Stimulated activated CD8-positive, alpha-beta memory T cell treated with anti-CD3 and anti-CD28 coated beads, Interleukin-7, amount 100 ng/mL, for 4 hours (primary cell): ENCODE measurements at places on chromosomes 6 and 20.

GRCh38 chr6:132506869-132507808 is 5.8 kb downstream of the STX7 start:
- no peak for DNase-seq

DNA sequence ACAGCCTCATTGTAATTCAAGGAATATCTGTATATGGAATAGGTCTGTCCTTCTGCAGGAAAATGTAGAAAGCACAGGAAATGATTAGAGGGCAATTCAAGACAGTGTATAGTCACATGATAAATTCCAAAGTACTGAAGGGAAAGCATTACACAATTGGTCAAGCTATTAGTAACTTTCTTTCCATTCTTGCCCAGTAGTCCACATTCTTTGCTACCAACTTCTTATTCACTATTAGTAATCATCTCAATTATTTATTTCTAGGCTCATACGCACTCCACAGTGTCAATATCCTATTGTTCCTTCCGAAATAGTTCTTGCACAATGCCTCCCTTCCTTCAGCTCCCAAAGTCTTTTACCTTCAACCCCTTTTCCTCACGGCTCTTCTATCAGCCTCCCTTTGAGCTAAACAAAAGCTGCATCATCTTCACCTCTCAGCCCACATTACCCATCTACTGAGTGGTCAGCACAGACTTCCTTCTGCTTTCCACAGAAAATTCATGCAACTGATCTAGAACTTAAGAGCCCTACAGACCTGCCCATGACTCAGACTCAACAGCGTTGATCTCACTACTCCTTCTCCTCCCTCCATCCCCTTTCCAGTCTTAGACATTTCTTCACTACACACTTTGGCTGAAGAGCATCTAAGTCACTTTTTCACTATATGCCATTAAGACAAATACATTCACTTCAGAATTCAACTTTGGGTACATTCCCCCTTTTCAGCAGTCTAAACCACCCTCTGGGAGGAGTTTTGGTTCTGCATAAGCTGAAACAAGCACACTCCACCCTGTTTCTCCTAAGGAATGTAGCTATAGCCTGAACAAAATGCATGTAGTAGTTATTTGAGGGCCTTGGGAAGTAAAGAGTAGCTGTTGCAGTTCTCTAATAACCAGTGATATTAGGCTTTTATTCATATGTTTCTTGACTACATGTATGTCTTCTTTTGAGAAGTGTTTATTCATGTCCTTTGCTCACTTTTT is 157.9 kb downstream of the KIF16B start:
- no peak for DNase-seq

DNA sequence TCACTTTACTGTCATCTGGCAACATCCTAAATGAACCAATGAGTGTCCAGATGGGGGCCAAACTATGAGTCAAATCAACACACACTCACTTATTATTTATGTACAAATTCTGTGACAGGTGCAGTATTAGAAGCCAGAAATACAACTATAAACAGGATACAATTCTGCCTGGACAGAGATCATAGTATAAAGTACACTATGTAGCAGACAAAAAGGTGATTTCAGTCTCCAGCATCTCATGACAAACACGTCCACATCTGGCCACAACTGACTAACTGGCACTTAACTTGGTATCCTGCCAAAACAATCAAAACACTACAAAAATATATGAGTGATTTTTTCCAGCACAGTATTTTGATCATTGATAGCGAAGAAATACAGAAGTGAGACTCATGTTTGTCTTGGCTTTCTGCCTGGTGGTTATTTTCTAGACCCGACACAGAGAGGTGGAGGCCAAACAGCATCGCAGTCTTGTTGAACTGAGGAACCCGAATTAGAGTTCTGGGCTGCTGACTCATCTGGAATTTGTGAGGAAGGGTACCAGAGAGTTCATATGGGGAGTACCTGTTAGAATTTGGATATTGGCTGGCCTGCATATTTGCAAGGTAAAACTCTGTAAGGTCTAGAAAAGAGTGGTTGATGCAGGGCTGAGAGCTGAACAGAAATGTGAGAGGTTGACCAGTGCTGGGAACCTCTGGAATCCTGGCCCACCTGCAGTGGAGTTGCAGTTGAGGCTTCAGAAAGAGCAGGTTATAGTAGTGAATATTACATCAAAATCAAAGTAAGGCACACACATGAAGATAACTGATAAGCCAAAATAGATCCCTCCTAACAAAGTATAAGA is 475.2 kb downstream of the PTPRT start:
- no peak for DNase-seq

GRCh38 chr20:9147547-9148024 is 78.7 kb downstream of the PLCB4 start:
- no peak for DNase-seq

DNA sequence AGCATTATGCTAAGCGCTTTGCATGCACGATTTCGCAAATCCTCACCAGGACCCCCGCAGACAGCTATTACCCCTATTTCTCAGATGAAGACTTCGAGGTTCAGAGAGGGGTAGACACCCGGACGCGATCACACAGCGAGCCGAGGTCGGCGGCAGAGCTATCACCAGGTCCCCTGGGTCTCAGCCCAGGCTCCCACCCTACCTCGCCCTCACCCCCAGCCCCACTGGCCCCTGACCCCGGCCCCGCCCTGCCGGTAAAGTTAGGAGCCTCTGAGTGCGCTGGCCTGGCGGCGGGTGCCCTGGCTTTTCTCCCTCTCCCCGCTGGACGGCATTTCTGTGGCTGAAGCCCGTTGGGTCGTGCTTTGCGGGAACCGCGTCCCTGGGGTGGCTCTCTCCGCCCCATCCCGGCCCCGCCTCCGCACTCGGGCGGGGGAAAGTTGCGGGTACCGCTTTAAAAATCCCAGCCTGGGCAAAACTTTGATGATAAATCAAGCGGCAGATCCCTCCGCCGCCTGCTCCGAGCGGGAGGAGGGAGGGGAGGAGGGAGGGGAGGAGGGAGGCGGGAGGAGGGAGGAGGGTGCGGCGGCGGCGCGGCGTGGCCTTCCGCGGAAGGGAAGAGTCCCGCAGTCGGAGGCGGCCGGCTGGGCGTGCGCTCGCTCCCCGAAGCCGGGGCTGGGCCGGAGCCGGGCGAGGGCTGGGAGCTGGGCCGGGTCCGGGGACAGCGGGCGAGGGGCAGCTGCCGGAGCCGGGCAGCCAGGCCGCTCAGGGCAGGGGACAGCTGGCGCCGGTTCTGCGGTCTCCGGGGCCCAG is at the start of gene VSTM2L:
Gene VSTM2L (plus strand): TSS at position 624 of the 810 bp plus-strand sequence. CDS start 224 bp downstream, outside the sequence.
- DNase-seq: no peak

- DNase-seq: no peak
Measured at GRCh38 chr6:160388922-160389321, 40.7 kb downstream of the SLC22A3 start.

GRCh38 chr6:10098756-10099528 is 315.9 kb downstream of the TFAP2A start:
- no peak for DNase-seq

- no peak for DNase-seq
Measured at GRCh38 chr6:140766999-140767398, 1365.7 kb upstream of the GJE1 start.

DNA sequence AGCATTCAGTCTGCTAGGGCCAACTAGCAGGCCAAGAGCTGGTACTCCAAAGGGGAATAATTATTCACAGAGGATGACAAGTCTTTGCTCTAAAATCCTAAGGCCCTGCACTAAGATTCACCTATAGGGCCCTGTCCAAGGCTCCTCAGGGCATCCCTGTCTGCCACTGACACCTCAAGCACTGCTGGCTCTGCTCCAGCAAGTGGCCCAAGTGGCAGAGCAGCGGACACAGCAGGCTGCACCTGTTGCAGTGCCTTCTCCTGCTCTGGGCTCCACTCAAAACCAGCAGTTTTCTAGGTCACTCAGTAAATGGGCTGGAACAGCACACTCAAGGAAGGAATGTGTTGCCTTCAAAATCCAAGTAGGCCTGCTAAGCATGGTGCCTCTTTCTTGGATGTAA is 36.4 kb upstream of the SMOC2 start:
- no peak for DNase-seq

DNA sequence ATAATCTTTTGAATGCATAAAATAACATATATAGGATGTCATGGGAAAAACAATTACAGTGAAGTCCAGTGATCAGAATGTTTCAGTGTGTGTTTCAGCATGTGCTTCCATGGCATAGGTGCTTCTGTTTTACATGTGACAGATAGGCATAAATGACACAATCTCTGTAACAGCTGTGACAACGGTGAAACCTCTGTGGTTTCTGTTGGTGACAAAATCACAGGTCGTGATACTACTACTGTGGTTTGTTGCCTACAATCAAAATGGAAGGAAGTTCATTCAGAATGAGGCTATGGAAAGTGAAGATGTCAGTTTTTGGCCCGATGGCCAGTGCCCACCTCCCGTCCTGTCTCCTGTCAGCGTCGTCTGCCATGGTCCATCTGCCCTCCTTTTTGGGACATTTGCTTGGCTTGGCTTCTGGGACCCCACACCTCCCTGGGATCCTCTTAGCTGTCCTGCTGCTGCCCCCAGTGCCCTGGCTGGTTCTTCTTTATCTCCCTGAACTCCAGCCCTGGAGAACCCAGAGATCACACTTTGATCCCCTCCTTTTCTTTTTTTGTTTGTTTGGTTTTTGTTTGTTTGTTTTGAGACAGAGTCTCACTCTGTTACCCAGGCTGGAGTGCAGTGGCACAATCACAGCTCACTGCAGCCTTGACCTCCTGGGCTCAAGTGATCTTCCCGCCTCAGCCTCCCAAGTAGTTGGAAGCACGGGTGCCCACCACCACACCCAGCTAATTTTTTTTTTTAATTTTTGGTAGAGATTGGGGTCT is 79.3 kb upstream of the NAA20 start:
- no peak for DNase-seq

DNA sequence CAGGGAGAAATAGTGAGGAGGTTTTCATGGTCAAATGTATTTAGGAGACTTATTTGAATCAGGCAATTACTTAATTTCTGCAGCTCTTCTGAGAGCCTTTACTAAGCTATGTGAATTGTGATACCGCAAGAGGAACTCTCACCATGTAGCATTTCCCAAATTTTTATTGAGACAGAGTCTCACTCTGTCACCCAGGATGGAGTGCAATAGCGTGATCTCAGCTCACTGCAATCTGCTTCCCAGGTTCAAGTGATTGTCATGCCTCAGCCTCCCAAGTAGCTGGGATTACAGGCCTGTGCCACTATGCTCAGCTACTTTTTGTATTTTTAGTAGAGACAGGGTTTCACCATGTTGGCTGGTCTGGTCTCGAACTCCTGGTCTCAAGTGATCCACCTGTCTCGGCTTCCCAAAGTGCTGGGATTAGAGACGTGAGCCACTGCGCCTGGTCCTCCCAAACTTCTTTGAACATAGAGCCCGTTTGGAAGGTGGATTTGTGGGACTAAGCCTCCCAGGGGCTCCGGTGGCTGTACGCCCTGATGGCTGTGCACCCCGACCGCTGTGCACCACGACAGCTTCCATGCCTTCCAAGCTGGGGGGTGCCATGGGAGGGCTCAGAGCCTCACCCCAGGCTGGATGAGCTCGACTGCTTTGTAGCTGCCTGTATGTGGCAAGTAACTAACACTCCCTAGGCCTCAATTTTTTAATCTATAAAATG is 5.7 kb upstream of the MPC1 start:
- no peak for DNase-seq

- no peak for DNase-seq
Measured at GRCh38 chr6:133892813-133893691, 4.1 kb downstream of the TCF21 start.

- DNase-seq: no peak
Measured at GRCh38 chr6:27894839-27895762, 17.1 kb downstream of the OR2B2 start.

DNA sequence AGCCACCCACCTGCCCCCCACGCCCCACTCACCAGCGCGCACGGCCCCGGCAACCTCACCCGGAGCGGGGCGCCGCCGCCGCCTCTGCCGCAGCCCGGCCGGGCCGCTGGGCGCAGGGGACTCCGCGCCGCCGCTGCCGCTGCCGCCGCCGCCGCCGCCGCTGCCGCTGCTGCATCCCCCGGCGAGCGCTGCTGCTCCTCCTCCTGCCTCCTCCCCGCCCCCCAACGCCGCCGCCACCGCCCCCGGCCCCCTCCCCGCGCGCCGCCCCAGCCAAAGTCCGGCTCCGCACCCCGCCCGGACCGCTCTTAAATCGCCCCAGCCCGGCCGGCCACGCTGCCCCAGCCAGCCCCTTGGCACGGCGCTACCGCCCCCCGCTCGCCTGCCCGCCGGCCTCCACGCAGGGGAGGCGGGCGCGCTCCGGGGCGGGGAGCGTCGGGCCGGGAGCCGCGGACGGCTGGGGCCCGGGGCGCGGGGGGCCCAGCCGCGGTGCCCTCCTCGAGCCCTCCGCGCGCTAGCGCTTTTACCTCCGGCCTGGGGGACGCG is at the start of gene SULF2:
Gene SULF2 (minus strand): TSS at position 171 of the 543 bp plus-strand sequence. CDS start 28,118 bp downstream, outside the sequence.
- DNase-seq: no peak
